Substantia nigra (tissue), 51 donors: ENCODE measurements at places on chromosomes 6 and 20.
A peak's percentile ranks its signal among the peaks of the same experiment; 100 is the strongest.

GRCh38 chr20:46230801-46231282, 77.5 kb downstream of the CDH22 start:
- DNase-seq = no peak

GRCh38 chr6:148448369-148449012, 105.9 kb downstream of the SASH1 start:
- DNase-seq = no peak

- no peak for DNase-seq
These were observed 364.0 kb upstream of the ARID1B start for GRCh38 chr6:156413154-156413553.

DNA sequence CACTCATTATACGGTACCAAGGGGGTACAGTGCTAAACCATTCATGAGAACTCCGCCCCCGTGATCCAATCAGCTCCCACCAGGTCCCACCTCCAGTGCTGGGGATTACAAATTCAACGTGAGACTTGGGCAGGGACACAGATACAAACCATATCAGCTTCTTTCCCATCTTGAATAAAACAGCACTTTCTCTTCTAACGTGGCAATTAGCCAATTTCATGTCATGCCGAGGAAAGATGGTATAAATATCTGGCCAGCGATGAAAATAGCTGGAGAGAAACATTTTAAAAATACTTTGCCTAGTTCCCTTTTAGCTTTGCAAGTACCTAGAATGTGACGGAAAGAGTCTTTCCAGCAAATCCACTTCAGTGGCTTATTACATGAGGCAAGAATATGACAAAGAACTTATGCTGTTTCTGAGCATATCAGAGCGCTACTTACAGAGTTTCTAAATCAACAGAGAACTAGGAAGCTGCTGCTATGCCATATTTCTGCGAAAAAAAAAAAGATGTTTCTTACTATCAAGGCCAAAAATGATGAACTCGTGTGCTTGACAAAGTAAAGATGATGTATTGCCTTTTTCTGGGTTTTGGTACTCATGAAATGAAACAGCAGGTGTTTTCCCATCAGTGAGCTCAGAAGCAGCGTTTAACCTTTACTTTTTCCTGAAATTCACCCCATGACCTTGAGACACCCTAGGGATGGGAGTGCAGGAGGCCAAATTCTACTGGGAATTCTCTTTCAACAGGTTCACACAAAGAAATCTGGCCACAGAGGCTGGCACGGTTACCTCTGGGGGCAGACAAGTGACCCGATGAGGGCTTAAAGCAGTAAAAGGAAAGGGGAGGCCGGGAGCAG, 37.9 kb downstream of the AGPAT4 start:
- no peak for DNase-seq

- DNase-seq = no peak
These were observed 48.9 kb upstream of the SYNDIG1 start for GRCh38 chr20:24420567-24420966.

GRCh38 chr6:31405996-31406395, 2.6 kb downstream of the MICA start:
- no peak for DNase-seq

GRCh38 chr6:18962361-18962905, 575.3 kb downstream of the RNF144B start:
- DNase-seq = peak; percentile 7

GRCh38 chr6:98529364-98529763, 305.0 kb upstream of the POU3F2 start:
- DNase-seq = peak; percentile 9

DNA sequence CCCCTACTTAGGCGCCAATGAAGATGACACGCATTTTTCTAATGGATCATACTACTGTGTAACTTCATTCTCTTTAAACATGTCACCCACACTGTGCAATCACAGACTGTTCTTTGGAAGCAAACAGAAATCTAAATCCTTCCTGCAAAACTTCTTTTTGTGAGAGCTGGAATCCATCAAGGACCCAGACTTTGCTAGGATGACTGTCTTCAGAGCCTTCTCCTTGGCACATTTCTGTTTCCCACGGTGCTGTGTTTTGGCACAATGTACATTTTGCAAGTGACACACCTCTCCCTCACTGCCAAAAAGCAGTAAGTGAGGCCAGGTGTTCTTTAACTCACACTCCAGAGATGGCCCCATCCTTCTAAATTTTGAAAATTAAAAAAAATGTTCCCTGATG, 21.7 kb upstream of the TAGAP start:
- no peak for DNase-seq

- no peak for DNase-seq
These were observed 406.1 kb downstream of the EPM2A start for GRCh38 chr6:145329257-145329656.

GRCh38 chr6:108622641-108623298, 62.1 kb downstream of the FOXO3 start:
- DNase-seq = no peak

GRCh38 chr6:156954191-156954590, 177.0 kb downstream of the ARID1B start:
- DNase-seq = no peak

DNA sequence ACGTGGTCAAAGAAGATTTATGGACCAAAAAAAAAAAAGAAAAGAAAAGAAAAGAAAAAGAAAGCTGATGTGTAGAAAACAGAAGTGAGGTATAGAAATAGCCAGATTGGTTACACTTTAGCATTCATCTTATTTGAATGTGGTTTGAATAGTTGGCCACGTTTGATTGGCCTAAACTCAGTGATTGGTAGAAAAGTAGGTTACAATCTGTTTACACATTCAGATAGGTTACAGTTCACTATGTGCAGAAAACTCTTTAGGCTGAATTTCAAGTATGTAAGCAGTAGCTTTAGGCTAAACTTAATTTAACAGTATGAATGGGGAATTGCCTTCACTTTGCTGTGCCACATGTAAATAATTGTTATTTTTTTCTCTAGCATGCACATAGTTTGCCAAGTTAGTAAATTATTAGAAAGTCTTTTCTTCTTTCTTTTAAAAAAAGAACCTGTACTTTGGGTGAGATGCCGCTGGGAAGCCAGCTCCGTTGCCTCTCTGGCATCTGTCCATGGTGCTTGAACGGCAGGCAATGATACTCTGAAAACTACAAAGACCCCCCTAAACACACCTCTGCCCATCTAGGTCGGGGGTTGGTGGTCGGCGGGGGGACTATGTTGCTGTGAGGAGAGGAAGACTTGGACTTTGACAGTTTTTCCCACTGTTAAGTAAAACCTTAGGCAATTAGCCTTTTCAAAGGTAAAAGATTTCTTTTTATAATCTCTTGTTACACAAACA, 173.0 kb downstream of the AIG1 start:
- no peak for DNase-seq
